ENCODE measurements at places on chromosomes 6 and 20.

- no peak for DNase-seq
These were observed 71.8 kb downstream of the ATG5 start for GRCh38 chr6:106253731-106254130.

DNA sequence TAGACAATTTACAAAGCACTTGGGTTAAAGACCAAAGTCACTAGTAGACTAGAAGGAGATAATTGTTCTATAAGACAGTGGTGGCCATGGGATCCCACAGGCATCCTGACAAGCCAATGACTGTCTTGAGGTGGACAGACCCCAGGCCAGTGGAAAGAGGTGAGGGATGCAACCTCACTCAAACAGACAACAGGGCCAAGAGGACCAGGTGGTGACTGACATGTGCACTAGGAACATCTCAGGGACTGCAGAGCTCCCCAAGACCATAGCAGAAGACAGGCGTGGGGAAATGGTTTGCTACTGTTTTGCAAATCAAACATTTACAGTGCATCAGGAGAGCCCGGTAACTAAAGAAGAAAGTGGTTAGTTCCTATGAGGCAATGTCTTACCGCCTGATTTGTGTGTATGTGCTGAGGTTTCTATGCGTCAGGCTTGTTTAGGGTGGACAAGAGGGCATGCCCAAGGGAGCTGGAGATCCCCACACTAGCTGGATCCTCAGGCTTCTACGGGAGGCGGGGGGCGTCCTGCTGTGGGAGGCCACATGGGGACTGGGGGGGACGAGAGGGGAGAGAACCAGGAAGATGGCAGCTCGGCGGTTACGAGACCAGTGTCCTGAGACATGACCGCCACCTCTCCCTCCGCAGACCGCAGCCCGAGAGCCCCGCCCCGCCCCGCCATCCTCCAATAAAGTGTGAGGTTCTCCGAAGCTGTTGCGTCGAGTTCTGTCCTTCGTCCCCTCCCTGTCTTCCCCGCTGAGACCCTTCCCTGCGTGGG, 623 bp upstream of the MRPS26 start:
- peak; percentile 28 for DNase-seq

GRCh38 chr20:20167698-20168097, 115.4 kb downstream of the CFAP61 start:
- no peak for DNase-seq

DNA sequence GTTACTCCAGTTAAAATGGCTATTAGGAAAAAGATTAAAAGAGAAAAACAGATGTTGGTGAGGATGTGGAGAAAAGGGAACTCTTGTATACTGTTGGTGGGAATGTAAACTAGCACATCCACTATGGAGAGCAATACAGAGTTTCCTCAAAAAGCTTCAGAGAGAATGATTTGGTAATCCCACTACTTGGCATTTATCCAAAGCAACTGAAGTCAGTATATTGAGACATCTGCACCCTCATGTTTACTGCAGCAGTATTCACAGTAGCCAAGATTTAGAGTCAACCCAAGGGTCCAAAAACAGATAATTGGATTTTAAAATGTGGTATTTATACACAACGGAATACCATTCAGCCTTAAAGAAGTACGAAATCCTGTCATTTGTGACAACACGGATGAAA, 469.5 kb downstream of the QKI start:
- no peak for DNase-seq

DNA sequence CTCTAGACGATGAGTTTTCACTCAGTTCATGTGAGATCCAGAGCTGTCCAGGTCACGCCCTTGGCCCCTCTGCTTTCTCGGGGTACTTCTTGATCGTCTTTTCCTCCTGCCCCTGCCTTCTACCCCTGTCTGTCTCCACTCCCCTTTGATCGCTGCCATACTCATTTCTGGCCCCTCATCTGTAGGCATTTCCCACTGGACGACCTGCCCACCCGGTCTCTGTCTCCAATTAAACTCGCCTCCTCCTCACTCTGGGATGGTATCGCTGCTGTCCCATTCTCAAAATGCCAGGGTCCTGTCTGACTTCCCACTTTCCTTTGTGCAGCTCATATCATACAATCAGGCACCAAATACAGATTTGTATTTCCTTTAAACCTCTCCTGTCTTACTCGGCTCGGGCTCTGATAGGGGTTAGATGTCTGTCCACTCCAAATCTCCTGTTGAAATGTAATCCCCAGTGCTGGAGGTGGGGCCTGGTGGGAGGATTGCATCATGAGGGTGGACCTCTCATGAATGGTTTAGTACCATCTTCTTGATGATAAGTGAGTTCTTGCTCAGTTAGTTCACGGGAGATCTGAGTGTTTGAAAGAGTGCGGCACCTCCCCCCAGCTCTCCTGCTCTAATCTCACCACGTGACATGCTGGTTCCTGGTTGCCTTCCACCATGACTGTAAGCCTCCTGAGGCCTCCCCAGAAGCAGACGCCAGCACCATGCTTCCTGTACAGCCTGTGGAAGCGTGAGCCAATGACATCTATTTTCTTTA, 3.5 kb upstream of the SYNJ2 start:
- DNase-seq = no peak

GRCh38 chr6:160931378-160932310, 59.9 kb upstream of the MAP3K4 start:
- DNase-seq = no peak

- DNase-seq = no peak
These were observed 24.8 kb downstream of the TRMT6 start for GRCh38 chr20:5925551-5925950.

- no peak for DNase-seq
These were observed 50.6 kb upstream of the COL9A1 start for GRCh38 chr6:70353448-70353847.

DNA sequence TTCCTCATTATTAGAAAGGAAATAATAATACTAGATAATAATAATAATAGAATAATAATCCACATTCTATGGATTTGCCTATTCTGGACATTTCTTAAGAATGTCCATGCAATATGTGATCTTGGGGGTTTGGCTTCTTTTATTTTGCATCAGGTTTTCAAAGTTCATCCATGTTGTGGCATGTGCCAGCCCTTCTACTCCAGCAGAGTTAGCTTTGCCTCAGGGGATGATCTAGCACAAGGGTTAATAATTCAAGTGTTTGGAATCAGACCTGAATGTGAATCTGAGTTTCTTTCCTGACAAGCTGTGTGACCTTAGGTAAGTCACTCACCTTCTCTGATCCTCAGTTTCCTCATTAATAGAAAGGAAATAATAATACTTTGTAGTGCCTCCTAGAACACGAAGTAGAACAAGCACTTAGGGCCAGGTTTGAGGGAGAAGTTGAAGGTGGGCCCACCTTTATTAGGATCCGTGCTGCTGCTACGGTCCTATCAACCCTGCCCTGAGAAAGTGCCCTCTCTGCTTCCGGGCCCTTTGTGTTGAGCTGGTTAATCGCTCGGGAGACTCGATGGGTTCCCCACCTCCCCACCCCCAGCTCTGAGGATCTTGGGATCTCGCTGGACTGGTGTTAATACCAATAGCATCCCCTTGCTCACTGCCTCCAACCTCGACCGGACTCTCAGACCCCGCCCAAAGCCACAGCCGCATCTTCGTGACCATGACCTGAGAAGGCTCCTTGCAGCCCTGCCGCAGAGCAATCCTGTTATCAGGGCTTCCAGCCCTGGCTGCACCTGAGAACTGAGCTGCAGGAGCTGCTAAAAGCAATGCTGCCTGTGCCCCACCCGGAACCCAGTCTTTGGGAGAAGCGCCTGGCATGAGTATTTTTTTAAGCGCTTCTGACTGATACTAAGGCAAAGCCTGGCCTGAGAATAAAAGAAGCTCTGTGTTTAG, 26.9 kb downstream of the RBM38 start:
- DNase-seq = no peak

DNA sequence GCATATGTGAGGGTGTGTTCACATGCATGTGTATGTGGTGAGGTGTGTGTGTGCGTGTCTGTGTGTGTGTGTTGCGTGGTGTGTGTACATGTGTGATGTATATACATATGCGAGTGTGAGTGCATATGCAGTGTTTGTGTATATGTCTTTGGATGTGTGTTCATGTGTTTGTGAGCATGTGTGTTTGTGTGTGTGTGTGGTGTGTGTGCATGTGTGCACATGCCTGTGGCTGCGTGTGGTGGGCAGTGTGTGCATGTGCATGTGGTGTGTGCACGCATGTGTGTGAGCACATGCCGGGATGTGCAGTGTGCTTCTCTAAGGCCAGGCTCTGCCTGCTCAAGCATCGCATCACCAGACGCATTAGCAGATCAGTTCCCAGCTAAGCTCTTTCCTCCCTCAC, 5.7 kb downstream of the THBS2 start:
- no peak for DNase-seq

GRCh38 chr6:19067165-19067564, 680.0 kb downstream of the RNF144B start:
- DNase-seq = no peak

DNA sequence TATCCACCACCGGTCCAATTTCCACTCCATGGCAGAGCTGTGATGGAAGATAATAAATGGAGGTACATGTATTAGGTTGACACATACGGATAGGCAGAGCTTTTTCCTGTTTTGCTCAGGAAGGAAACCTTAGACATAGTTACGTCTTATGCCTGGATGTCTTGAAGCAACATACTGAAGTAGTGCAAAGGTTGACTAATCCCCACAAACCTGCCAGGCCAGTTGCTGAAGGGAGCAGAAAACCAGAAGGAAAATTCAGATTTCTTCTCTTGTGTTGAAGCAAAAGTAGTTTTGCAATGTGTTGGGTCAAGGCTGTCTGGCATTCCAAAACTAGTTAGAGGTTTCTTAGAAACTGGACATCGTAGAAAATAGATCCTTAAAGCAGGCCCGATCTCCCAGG, 68.7 kb downstream of the PHACTR1 start:
- DNase-seq = no peak

DNA sequence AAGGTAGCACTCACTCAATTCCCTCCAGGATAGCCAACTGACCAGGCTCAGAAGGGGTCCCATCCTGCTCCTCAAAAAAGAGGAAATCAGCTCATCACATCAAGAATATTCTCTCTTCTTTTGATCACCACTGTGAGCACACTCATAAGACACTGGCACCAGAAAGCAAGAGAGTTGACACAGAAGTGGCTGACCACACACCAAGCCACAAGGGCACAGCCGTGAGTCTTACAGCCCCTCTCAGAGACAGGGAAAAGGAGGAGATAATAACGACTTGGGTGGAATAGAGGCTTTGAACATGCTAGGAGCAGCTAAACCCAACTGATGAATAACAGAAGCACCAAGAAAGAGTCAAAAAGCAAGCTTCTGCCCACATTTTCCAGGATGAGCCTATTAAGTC, 249.1 kb upstream of the PREP start:
- DNase-seq = no peak

- no peak for DNase-seq
These were observed 650.0 kb downstream of the KIF16B start for GRCh38 chr20:15923030-15923776.

DNA sequence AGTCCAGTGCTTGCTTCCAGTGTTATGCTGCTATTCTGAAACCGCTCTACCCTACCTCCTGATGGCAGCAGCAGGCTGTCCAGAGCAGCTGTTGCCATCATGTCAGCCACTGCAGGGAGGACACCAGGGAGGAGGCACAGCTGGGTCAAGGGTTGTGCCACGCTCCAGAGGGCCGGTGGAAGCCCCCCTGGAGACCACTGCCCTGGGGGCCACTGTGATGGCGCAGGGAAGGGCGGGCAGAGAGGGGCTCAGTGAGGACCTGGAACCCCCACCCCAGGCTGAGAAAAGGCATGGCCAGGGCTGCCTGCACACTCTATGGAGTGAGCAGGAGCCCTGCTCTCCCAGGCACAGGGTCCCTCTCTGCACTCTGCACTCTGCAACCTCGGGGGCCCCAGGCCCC, 271.3 kb upstream of the BTBD3 start:
- DNase-seq = no peak

GRCh38 chr20:50297498-50298376, 107.1 kb downstream of the CEBPB start:
- no peak for DNase-seq

DNA sequence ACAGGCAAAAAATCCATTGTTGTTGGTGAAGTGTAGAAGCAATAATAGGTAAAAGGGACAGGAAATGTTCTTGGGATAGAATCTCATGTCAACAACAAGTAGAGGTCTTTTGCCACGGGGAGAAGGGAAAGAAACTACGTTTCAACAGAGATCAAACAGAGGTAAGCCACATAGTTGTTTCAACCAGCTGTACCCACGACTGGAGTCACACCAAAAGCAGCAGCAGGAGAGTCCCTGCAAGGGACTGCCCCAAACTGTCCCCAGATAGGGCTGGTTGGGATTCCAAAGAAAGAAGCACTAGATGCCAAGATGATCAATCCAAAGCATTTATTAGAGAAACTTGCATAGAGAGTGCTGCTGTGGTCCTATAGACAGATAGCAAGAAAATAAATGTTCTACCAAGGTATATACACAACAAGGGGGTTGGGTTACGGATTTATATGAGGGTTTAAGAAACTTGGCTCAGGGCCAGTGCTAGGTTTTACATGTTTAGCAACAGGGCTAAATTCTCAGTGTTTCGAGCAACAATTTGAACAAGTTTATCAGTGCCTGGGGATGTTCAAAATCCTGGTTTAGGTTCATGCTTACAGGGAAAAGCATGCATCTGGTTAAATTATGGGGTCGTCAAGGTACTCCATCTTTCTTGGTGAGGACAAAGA, 466.5 kb downstream of the MMUT start:
- DNase-seq = no peak

DNA sequence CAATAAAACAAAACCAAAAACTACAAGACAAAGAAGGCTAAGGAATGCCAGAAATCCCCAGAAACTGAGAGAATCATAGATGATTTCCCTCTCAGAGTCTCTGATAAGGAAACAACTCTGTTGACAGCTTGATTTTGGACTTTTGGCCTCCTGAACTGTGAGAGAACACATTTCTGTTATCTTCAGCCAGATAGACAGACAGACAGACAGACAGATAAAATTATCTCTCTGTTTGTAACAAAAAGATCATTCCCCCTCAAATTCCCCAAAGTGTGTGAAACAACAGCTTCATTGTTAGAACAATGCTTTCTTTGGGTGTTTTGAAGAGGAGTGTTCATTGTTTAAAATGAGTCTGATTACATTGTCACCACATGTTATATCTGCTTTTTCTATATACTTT, 148.2 kb downstream of the BCKDHB start:
- no peak for DNase-seq

- peak; percentile 30 for DNase-seq
These were observed 140.3 kb downstream of the NFATC2 start for GRCh38 chr20:51402201-51402600.

DNA sequence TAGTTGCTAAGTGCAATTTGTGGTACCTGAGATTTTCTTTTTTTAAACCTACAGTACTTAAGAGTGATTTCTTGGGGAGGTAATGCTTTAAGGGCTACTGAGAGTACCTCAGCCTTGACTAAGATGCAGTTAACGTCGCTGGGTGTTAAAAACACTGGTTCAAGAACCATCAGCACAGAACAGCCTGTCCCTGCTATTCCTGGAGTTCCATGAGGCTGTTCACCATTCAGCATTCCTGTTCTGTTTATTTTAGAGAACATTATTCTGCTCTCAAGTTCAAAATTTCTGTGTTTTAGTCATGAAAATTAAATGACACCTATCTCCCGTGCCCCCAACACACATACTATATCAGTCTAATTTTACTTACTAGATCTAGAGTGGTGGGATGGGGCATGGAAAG, 1.7 kb upstream of the PRELID3B start:
- DNase-seq = no peak

Measured in activated T-cell treated with anti-CD3 and anti-CD28 coated beads, Interleukin-2, amount 50 U/mL, for 4 hours (primary cell).